ENCODE measurements at places on chromosomes 3 and 15.

DNA sequence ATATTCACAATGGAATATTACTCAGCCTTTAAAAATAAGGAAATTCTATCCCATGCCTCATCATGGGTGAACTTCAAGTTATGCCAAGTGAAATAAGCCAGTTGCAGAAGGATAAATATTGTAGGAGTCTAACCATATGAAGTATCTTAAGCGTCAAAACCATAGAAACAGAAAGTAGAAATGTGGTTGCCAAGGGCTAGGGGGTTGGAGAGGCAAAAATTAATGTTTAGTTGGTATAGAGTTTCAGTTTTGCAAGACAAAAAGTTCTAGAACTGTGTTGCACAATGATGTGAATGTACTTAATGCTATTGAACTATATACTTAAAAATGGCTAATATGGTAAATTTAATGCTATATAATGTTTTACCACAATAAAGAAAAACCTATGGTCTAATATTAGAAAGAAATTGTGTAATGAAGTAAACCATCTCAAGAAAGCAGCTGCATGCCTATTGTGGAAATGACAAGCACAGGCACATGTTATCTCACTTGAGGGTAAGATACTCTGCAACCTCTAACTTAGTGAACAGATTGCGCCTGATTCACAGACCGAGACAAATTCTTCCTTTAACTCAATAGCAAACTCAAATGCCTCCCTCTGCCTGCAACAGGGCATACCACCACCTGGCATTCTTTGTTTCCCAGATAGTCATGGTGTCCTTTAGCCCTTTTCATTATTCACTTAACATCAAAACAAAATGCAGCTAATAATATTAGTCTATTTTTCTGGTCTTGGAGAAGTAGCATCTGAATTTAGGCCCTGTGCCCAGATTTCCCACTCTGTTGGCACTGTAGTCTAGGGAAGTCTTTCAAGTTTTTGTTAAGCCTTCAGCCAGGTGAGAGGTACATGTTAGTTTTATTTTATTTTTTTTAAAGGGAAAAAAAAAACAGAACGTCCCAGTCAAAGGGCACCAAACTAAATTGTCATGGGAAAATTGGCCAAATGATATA lies 80.2 kb upstream of the ACP3 start:
- no peak for DNase-seq

DNA sequence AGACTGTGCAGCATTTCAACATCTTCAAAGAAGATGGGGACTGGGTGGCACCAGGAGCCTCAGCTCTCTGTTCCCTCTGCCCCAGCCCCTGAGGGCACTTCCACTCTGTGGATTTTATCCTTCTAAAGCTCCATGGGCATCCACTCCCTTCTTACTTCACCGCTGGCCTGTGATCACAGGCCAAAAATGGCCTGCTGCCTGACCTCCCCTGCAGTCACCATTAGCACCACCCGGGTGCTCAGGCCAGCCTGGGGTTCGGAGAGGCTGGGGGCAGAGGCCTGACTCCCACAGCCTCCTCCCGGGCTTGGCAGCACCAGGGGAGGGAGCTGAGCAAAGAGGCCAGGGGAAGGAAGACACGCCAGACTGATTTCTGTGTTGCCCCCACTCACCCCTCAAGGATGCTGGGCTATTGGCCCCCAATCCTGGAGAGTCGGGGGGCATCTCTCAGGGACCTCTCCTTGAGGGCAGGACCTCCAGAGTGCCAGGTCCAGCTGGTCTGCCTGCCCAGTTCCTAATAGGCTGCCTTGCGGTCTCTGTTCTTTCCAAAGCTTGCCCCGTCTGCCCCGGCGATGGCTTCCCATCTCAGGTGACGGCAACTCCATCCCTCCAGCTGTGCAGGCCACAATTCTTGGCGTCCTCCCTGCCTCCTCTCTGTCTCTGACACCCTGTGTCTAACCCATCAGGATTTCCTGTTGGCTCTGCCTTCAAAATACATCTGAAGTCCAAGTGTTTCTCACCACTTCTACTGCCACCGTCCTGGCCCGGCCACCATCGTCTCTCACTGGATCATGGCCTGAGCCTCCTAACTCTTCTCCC lies 67.1 kb downstream of the EXOG start:
- DNase-seq = no peak

DNA sequence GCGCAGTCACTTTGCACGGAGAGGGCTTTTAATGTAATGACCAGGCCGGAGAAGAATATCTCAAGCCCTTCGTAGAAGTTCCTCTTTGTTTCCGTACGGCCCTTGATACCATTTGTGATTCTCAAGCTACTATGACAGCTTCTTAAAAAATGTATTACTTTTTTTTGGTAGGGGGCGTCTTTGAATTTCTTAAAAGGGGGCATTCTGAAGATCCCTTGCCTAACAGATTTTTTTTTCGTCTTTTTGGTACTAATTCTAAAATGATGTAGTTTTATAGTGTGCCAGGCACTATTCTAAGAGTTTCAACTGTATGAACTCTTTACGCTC lies 614.0 kb downstream of the MCTP2 start:
- no peak for DNase-seq

GRCh38 chr3:8197384-8197783 lies 304.2 kb upstream of the LMCD1 start:
- no peak for DNase-seq

GRCh38 chr3:4406746-4407568 lies 60.1 kb downstream of the SUMF1 start:
- DNase-seq = peak; percentile 64

DNA sequence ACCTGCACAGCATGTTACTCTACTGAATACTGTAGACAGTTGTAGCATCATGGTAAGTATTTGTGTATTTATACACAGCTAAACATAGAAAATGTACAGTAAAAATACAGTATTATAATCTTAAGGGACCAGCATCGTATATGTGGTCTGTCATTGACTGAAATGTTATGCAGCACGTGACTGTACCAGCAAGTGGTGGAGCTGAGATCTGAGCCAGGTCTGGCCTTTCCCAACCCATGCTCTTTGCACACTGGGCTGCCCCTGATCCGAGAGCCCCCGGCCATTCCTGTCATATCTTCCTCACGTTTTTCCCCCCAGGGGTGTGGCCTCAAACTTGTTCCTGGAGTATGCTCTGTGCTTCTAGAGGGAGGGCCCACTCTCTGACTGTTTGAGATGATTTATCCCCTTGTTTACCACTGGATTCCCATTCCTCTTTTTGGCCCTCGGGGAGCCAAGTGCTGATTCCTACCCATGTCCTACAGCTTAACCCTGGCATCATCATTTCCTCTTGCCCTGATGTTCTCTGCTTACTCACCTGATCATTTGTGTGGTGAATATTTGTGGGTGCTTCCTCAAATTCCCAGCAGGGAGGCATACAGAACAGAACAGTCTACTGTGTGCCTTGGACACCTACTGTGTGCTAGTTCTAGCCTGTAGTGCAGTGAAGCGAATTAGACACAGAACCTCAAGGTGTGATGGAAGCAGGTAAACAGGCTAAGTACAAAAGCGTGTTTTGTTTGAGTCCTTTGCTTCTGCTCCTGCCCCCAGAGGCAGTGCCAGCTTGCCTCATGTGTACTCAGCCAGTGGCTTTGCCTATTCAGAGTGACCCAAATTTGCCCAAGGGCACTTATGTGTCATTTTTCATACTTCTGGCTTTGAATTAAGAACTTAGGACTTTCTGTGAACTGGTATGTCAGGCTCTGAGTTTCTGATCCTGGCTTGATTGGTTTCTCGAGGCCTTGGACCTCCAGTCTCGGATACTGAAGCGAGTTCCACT lies 21.0 kb downstream of the CSRNP1 start:
- DNase-seq = no peak

- DNase-seq = no peak
Observed at GRCh38 chr15:39253552-39253951, 327.3 kb upstream of the THBS1 start.

DNA sequence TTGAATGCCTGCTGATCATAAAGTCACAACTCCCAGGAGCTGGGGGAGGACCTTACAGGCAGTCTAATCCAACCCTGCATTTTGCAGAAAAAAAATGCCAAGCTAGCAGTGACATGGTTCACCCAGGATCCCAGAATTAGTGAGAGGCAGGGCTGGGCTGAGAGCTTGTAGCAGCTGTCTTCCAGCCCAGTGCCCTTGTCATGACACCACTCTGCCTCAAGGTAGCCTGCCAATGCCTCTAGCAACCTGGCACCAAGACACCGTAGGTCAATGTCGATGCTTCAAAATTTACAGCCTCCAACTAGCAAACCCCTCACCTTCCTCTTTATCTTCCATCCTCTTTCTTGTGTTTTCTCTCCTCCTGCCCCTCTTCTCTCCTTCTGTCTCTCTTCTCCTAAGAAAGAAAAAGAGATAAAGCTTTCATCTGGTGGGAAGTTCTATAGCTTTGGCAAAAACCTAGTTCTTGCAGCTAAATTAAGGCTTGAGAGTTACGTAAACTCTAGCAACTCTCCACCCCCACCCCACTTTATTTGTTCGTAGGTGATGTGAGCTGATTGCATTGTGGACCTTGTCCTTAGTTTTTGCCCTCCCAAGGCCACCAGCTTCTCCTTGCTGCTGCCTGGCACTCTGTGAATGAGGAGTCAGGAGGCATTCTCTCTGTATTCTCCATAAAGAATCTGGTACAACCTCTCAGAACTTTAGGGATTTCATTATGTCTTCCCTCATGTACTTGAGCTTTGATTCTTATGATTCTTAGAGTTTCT lies 18.3 kb upstream of the BFSP2 start:
- no peak for DNase-seq

DNA sequence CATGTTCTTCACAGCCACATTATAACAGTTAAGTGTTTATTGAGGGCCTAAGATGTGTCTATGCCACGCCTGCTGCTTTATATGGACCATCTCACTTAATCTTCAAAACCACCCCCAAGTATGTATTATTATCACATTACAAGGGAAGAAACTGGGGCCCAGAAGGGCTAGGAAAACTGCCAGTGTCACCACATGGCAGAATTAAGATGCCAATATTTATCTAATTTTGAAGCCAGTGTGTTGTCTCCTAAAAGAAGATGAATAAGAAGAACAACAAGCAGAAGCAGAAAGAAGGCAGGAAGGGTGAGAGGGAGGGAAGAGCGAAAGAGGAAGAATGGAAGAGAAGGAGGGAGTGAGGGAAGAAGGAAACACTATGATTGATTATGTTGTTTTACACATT lies 491.3 kb upstream of the IL12A start:
- no peak for DNase-seq

GRCh38 chr15:81363718-81364500 lies 10.1 kb downstream of the TMC3 start:
- no peak for DNase-seq

- no peak for DNase-seq
Observed at GRCh38 chr3:145070795-145071194, 1090.2 kb downstream of the PLOD2 start.

- peak; percentile 68 for DNase-seq
Observed at GRCh38 chr3:171809861-171810628, at the start of gene PLD1. Gene PLD1 (minus strand): TSS chr3:171810483. CDS start chr3:171738051, 72,432 bp downstream.

DNA sequence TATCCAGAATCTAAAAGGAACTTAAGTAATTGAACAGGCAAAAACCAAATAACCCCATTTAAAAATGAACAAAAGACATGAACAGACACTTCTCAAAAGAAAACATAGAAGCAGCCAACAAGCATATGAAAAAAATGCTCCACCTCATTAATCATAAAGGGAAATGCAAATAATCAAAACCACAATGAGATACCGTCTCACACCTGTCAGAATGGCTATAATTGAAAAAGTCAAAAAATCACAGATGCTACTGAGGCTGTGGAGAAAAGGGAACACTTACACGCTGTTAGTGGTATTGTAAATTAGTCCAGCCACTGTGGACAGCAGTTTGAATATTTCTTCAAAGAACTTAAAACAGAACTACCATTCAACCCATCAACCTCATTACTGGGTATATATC lies 220.7 kb downstream of the MEX3B start:
- no peak for DNase-seq

GRCh38 chr3:189902230-189903186 lies 218.2 kb downstream of the P3H2 start:
- no peak for DNase-seq

- no peak for DNase-seq
Observed at GRCh38 chr3:144763878-144764454, 792.3 kb downstream of the DIPK2A start.

GRCh38 chr15:31098953-31099740 lies 2.4 kb downstream of the TRPM1 start:
- no peak for DNase-seq

GRCh38 chr3:129051871-129052340 lies 8.7 kb upstream of the GP9 start:
- no peak for DNase-seq

GRCh38 chr3:196609343-196609775 lies 30.1 kb upstream of the NRROS start:
- peak; percentile 97 for DNase-seq

- DNase-seq = no peak
Observed at GRCh38 chr15:48563934-48564333, 81.6 kb downstream of the FBN1 start.

DNA sequence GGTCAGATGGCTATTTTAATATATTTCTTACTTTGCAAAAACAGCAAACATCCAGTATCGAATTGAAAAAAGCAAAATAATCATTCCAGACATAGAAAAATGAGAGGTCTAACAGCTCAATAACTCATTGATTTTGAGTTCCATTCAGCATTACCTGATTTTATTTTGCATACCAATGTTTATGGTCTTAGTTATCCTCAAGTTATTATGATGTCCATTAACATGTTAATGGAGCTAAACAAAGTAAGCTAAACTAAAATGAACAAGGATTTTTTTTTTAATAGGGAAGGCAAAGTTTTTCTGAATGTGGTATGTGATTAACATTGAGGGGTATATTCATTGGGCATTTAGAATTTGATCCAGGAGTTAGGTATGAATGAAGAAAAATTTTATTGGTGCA lies 13.1 kb downstream of the MYH15 start:
- no peak for DNase-seq

GRCh38 chr3:177332955-177333354 lies 135.7 kb upstream of the TBL1XR1 start:
- peak; percentile 18 for DNase-seq

DNA sequence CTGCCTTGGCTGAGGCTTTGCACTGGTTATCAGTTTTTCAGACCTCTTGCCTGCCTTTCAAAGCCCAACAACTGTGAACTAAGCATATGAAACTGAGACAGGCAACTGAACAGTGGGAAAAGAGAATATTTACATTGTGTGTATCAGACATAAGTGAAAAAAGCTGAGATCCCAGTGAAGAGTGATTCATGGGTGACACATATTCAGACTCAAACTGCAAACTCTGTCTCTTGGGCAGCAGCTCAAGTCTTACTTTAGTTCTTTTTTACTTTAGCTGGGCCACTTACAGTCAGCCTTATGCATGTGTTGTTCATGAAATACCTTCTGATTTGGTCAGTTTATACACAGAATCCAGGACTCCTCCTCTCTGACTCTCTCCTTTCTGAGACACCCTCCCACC lies 19.2 kb downstream of the SUCLG2 start:
- DNase-seq = peak; percentile 48

GRCh38 chr15:67186226-67186649 lies 68.2 kb downstream of the AAGAB start:
- no peak for DNase-seq

DNA sequence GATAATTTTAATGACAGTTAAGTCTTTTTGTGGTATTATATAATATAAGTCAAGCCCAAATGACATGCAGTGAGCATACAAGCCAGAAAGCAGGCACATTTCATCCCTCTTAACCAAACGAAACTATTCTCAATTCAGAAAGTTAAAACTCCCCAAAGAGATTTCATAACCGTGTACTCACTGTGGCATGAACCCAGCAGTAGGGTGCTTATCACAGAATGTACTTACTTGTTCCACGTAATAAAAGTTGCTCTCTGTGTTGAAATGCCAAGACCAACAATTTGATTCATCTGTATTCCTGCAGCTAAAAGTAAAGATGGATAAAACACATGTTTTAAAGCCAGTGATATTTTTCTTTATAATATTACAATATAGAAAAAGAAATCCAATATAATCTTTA lies 12.1 kb downstream of the GK5 start:
- no peak for DNase-seq

Data from activated CD4-positive, alpha-beta T cell treated with anti-CD3 and anti-CD28 coated beads, Interleukin-10, Interleukin-2, amounts not matched to agents 100 ng/mL and 50 ng/mL, durations not matched to agents 16 hours and 8 hours (primary cell).